Keratinocyte (primary cell): ENCODE measurements at places on chromosomes 2 and 18.

DNA sequence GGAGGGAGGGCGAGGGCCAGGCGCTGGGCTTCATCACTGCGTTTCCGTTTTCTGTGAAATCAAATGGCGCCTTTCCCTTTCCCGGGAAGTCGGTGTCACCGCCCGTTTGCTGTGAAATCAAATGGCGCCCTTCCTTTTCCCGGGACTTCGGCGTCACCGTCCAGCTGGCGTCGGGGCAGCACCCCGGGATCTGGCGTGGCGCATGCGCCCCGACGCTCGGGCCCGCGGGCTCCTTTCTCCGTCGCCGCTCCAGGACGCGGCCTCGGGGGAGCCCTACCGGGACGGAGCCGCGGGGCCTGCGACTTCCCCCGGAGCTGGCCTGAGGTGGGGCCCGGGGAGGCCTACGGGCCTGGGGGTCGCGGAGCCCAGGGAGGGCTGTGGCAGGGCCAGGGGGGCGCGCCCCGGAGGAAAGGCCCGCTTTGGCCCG, at the start of gene FAM228A:
TSS of gene FAM228A (plus strand) at position 203 of the 427 bp plus-strand sequence. CDS start 428 bp downstream, outside the sequence.
- no peaks in the 10 kb centered on the region for H3K4me1 ChIP-seq
- DNase-seq = no peak
- no peaks in the 10 kb centered on the region for H3K36me3 ChIP-seq
- H3K27me3 ChIP-seq = peaks cover 10% of the 10 kb centered on the region
- no peak within 1 kb of the TSS for H3K4me3 ChIP-seq
- H3K27ac ChIP-seq = no peak within 1 kb of the TSS

- no peak overlapping the region for H3K4me3 ChIP-seq
- no peak overlapping the region for H3K27ac ChIP-seq
- no peak for DNase-seq
- no peaks in the 10 kb centered on the region for H3K36me3 ChIP-seq
- H3K4me1 ChIP-seq = peaks cover 7% of the 10 kb centered on the region
Observed at GRCh38 chr2:7014174-7014640, 97.0 kb downstream of the RNF144A start.

GRCh38 chr2:110791435-110791834, 59.1 kb downstream of the ACOXL start:
- H3K4me3 ChIP-seq = no peak overlapping the region
- DNase-seq = no peak
- no peak overlapping the region for H3K27ac ChIP-seq
- no peaks in the 10 kb centered on the region for H3K36me3 ChIP-seq
- peaks cover 27% of the 10 kb centered on the region for H3K27me3 ChIP-seq

DNA sequence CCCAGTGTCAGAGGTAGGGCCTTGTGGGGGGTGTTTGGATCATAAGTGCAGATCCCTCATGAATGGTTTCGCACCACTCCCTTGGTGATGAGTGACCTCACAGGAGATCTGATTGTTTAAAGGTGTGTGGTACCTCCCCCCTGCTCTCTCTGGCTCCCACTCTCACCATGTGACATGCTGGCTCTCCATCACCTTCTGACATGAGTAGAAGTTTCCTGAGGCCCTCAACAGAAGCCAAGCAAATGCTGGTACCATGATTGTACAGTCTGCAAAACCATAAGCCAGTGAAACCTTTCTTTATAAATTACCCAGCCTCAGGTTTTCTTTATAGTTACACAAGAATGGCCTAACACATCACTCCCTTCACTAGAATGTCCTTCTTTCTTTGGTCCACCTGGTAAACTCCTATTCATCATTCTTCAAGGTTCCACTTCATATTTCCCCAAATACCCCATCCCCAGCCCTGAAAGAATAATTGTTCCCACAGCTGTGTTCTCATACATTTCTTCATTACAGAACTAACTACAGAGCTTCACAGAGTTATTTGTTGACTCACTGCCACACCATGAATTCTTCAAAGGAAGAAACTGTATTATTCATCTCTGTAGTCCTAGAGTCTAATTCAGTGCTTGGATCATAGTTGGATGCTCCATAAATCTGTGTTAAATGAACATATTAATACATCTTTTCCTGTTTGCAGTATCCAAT, 81.2 kb upstream of the STK17B start:
- no peak for DNase-seq
- no peak overlapping the region for H3K27ac ChIP-seq
- no peak overlapping the region for H3K4me3 ChIP-seq
- H3K4me1 ChIP-seq = peaks cover 7% of the 10 kb centered on the region
- no peaks in the 10 kb centered on the region for H3K27me3 ChIP-seq

DNA sequence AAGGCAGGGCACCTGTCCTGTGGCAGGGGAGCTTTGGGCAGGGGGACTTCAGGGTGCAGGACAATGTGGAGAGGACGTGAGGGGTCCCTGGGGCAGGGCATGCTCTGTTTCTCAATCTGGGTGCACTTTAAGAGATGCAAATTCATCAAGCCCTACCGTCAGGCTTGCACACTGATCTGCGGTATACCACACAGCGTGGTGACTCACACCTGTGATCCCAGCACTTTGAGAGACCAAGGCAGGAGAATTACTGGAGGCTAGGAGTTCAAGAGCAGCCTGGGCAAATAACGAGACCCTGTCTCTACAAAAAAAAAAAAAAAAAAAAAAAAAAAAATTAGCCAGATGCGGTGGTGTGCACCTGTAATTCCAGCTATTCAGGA, 10.2 kb upstream of the GPC1 start:
- DNase-seq = no peak
- no peaks in the 10 kb centered on the region for H3K36me3 ChIP-seq

- H3K4me1 ChIP-seq = no peaks in the 10 kb centered on the region
- no peak for DNase-seq
- no peak overlapping the region for H3K4me3 ChIP-seq
Observed at GRCh38 chr18:5284808-5285207, 10.7 kb downstream of the ZBTB14 start.

- no peak overlapping the region for H3K4me3 ChIP-seq
- peaks cover 8% of the 10 kb centered on the region for H3K27me3 ChIP-seq
- no peak for DNase-seq
- H3K4me1 ChIP-seq = no peaks in the 10 kb centered on the region
- no peaks in the 10 kb centered on the region for H3K36me3 ChIP-seq
- H3K27ac ChIP-seq = no peak overlapping the region
Observed at GRCh38 chr2:19550750-19551149, 192.3 kb upstream of the OSR1 start.

DNA sequence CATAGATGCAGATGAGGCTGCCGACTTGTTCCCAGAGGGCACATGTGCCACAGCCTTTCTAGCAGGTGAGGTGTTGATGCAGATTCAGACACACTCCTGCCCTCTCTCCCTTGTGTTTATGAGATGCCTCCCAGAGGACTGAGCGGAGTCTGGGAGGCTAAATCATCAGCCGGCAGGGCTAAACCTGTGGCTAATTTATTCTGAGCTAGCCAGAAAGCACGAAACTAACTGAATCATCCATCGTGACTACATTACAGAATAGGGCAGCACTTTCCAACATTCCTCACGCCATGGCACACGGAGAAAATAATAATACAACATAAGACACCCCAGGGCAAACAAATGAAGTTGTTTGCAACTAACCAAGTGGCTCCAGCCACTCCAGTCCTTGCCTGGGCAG, 101.7 kb upstream of the FZD7 start:
- DNase-seq = no peak
- no peaks in the 10 kb centered on the region for H3K36me3 ChIP-seq
- H3K4me3 ChIP-seq = no peak overlapping the region
- H3K4me1 ChIP-seq = no peaks in the 10 kb centered on the region
- peaks cover 8% of the 10 kb centered on the region for H3K27me3 ChIP-seq

DNA sequence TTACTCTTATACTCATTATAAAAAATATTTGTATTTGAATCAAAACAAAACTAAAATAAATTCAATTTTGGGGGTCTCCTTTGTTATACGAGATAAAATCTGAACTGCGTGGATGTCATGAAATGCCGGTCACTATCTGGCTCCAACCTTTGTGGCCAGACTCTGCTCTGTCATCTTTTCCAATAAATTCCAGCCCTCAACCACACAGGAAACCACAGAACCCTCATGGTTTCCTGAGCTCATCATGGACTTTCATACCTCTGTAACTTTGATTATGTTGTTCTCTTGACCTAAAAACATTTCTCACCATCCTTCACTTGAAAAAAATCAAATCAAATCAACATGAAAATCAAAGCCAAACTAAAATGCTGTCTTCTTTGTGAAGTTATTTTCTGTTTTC, 724.7 kb downstream of the METTL4 start:
- DNase-seq = no peak
- H3K27ac ChIP-seq = no peak overlapping the region
- H3K4me1 ChIP-seq = no peaks in the 10 kb centered on the region
- no peak overlapping the region for H3K4me3 ChIP-seq
- no peaks in the 10 kb centered on the region for H3K27me3 ChIP-seq
- no peaks in the 10 kb centered on the region for H3K36me3 ChIP-seq

GRCh38 chr2:43648994-43649701, 12.1 kb downstream of the PLEKHH2 start:
- H3K4me3 ChIP-seq = no peak overlapping the region
- no peaks in the 10 kb centered on the region for H3K4me1 ChIP-seq
- H3K36me3 ChIP-seq = no peaks in the 10 kb centered on the region
- no peak overlapping the region for H3K27ac ChIP-seq

DNA sequence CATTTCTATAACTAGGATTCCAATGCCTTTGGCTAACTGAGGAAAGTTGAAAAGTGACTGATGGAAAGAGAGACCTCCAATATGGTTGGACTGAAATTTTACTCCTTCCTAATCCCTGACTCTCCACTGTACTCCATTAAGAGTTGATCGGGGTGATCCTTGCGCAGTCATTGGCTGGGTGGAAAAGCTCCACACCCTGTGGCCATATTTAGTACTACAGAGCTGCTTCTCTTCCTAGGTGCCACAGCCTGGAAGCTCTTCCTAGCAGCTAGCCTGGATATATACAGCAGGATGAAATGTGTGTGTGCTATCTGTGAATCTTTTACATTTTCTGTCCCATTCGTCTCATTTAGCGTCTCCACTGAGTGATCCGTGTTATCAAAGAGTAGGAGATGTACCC, 71.2 kb downstream of the MEP1B start:
- no peaks in the 10 kb centered on the region for H3K4me1 ChIP-seq
- H3K36me3 ChIP-seq = no peaks in the 10 kb centered on the region
- H3K27ac ChIP-seq = no peak overlapping the region
- no peak overlapping the region for H3K4me3 ChIP-seq
- no peak for DNase-seq

- H3K27ac ChIP-seq = no peak overlapping the region
- no peak for DNase-seq
- no peaks in the 10 kb centered on the region for H3K27me3 ChIP-seq
Observed at GRCh38 chr2:167844714-167845530, 402.5 kb downstream of the STK39 start.

GRCh38 chr18:23114911-23115310, 20.4 kb upstream of the CABLES1 start:
- no peaks in the 10 kb centered on the region for H3K27me3 ChIP-seq
- peak overlapping the region; percentile 28 for H3K27ac ChIP-seq
- no peak overlapping the region for H3K4me3 ChIP-seq
- H3K4me1 ChIP-seq = peaks cover 25% of the 10 kb centered on the region
- no peaks in the 10 kb centered on the region for H3K36me3 ChIP-seq

- H3K4me1 ChIP-seq = no peaks in the 10 kb centered on the region
- no peaks in the 10 kb centered on the region for H3K27me3 ChIP-seq
- no peak for DNase-seq
- H3K4me3 ChIP-seq = no peak overlapping the region
- H3K27ac ChIP-seq = no peak overlapping the region
Observed at GRCh38 chr2:16210841-16211240, 270.5 kb downstream of the MYCN start.

GRCh38 chr18:26424428-26425147, 123.8 kb downstream of the KCTD1 start:
- H3K27ac ChIP-seq = no peak overlapping the region
- no peaks in the 10 kb centered on the region for H3K36me3 ChIP-seq
- H3K4me3 ChIP-seq = no peak overlapping the region
- H3K4me1 ChIP-seq = peaks cover 4% of the 10 kb centered on the region
- DNase-seq = no peak
- H3K27me3 ChIP-seq = no peaks in the 10 kb centered on the region

GRCh38 chr2:119417908-119418307, 13.7 kb upstream of the TMEM37 start:
- peaks cover under 1% of the 10 kb centered on the region for H3K4me1 ChIP-seq
- no peak for DNase-seq
- no peak overlapping the region for H3K27ac ChIP-seq
- no peak overlapping the region for H3K4me3 ChIP-seq
- H3K36me3 ChIP-seq = no peaks in the 10 kb centered on the region

GRCh38 chr2:173145454-173145853, 69.8 kb downstream of the MAP3K20 start:
- no peaks in the 10 kb centered on the region for H3K36me3 ChIP-seq
- H3K27me3 ChIP-seq = no peaks in the 10 kb centered on the region
- no peak overlapping the region for H3K4me3 ChIP-seq
- H3K4me1 ChIP-seq = peaks cover 33% of the 10 kb centered on the region
- no peak overlapping the region for H3K27ac ChIP-seq

DNA sequence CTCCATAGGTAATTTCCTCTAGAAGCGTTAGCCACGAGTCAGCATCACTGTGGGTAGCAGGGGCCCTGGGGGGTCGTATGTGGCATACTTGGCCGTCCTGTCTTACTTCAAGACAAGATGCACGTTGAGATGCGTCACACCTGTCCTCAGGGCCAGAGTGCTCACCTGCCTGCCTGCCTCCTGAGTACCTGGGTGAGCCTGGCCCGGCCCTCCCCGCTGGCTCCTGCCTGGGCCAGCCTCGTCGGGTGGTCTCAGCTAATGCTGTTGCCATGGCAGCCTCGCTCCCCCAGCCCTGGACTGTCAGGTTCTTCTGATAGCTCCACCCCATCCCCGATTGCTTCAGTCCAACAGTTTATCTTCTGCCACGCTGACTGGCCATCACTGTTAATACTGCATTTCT, 232.4 kb downstream of the GBX2 start:
- H3K27ac ChIP-seq = no peak overlapping the region
- H3K36me3 ChIP-seq = peaks cover 4% of the 10 kb centered on the region
- DNase-seq = no peak
- no peaks in the 10 kb centered on the region for H3K27me3 ChIP-seq
- H3K4me3 ChIP-seq = no peak overlapping the region

DNA sequence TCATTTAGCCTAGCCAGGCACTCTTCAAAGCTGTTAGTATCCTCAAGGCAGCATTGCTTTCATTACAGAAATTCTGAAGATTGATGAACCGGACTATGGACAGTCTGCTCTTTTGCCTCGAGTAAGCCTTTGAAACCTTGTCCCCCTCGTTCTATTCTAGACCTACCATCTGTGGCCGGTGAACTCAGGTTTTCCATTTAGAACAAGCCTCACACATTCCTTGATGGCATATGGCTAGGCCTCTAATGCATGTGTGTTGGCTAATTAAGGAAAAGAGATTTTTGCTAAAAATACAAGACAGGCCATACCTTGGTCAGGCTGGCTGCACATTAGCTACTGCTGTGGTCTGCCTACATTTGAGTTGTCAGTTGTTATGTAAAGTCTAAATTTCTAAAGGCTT, 111.8 kb downstream of the CERS6 start:
- H3K27me3 ChIP-seq = no peaks in the 10 kb centered on the region
- no peak overlapping the region for H3K4me3 ChIP-seq
- DNase-seq = no peak
- H3K4me1 ChIP-seq = peaks cover 54% of the 10 kb centered on the region
- peaks cover 3% of the 10 kb centered on the region for H3K36me3 ChIP-seq
